ENCODE measurements at places on chromosomes 5 and 9.

GRCh38 chr9:124939944-124940343 lies 939 bp downstream of the GOLGA1 start:
- DNase-seq = no peak

- DNase-seq = no peak
These were observed 286.8 kb downstream of the NR2F1-AS1 start for GRCh38 chr5:93294199-93294598.

DNA sequence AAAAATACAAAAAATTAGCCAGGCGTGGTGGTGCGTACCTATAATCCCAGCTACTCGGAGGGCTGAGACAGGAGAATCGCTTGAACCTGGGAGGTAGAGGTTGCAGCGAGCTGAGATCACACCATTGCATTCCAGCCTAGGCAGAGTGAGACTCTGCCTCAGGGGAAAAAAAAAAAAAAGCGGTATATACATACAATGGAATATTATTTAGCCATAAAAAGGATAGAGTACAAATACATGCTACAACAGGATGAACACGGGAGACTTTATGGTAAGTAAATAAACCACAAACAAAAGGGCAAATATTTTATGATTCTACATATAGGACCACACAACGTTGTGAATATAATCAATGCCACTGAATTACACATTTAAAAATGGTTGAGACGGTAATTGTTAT lies 5.2 kb downstream of the UBTD2 start:
- DNase-seq = no peak

DNA sequence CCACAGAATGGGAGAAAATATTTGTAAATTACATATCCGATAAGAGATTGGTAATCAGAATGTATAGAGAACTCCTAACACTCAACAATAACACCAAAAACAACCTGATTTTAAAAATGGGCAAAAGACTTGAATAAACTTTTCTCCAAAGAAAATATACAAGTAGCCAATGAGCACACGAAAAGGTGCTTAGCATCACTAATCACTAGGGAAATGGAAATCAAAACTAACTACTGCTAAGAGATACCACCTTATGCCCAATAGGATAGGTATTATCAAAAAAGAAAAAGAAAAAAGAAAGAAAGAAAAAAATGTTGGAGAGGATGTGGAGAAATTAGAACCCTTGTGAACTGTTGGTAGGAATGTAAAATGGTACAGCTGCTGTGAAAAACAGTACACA lies 212.1 kb downstream of the TLR4 start:
- no peak for DNase-seq

- DNase-seq = no peak
These were observed 110.1 kb upstream of the MAP3K1 start for GRCh38 chr5:56705217-56705616.

- DNase-seq = no peak
These were observed 62.7 kb upstream of the OSMR start for GRCh38 chr5:38783011-38783561.

DNA sequence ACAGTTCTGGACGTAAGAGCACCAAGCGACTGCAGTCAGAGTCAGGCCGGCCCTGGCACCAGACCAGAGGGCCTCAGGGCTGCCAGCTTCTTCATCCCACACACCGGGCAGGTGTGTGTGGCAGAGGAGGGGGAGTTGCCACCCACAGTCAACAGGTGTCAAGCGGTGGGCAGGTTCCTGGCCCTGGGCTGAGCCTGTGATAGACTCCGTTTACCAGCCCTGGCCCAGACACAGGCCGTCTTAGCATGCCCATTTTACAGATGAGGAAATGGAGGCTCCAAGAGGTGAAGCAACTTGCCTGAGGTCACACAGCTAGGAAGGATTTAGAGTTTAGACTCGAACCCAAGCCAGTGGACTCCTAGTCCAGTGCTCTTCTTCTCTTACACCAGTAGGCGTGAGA lies 71.8 kb downstream of the HMCN2 start:
- DNase-seq = no peak

GRCh38 chr9:81594415-81594814 lies 94.9 kb downstream of the TLE1 start:
- DNase-seq = no peak

All from GM12878 (cell line).